ENCODE measurements at places on chromosomes 7 and 10. TPM values are rescaled to one million over a fixed set of nuclear protein-coding genes. Genes with fewer than 3 reads are reported as not detected.

Gene SLC18A3
- total RNA-seq = 0.49 TPM

Gene FOXL3
- not detected for total RNA-seq

Gene TLX1
- not detected for total RNA-seq

Gene C10orf105
- total RNA-seq = 0.49 TPM

Gene UNC5B
- 24.3 TPM for total RNA-seq

- H3K27me3 ChIP-seq = no peaks in the 10 kb centered on the region
- DNase-seq = no peak
- no peak overlapping the region for H3K4me3 ChIP-seq
- no peak overlapping the region for H3K27ac ChIP-seq
Measured at GRCh38 chr7:121006711-121007315, 18.3 kb downstream of the CPED1 start.

DNA sequence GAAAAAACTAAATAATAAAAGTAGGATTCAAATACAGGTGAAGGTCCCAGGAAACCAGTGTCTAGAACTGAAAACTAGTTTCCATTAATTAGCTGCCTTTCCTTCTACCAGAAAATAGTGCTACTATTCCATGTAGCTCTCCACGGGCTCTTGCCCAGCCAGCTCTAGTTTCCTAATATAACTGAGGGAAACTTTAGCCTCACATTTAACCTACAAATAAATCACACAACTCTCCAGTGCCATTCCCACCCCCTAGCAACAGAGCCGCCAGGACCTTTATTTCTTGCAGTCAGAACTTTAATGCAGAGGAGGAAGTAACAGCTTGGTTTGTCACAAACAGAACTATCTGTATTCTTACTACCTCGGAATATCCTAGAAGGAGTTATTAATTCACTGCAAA lies 10.3 kb downstream of the TOMM7 start:
- H3K4me1 ChIP-seq = no peaks in the 10 kb centered on the region
- no peak overlapping the region for H3K27ac ChIP-seq
- no peaks in the 10 kb centered on the region for H3K36me3 ChIP-seq
- no peak for DNase-seq
- no peaks in the 10 kb centered on the region for H3K27me3 ChIP-seq
- no peak overlapping the region for H3K4me3 ChIP-seq

DNA sequence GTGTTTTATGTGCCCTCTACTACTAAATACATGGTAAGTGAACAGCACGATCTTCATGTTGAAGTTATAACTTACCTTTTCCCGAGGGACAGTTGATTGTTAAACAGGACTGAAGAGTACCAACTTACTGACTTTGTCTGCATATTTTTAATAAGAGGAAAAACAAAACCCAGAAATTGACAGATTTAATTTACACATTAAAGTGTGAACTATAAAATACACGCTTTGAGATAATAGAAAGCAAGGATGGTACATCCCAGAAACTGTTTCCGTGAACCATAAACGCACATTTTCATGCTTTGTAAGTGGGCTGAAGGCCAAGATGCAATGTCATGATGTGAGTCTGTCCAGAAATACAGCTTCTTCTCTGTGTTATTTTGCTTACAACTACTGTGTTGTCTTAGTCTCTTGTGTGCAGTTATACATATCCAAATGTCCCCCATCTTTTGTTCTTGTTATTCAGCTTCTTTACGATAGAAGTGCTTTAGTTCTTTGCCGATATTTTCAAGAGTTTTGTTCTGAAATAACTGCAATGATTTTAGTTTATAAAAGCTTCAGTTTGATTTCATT lies 190.1 kb downstream of the MLLT10 start:
- H3K27ac ChIP-seq = no peak overlapping the region
- no peaks in the 10 kb centered on the region for H3K27me3 ChIP-seq
- peaks cover 30% of the 10 kb centered on the region for H3K4me1 ChIP-seq
- no peak overlapping the region for H3K4me3 ChIP-seq

- no peak for DNase-seq
- no peaks in the 10 kb centered on the region for H3K27me3 ChIP-seq
- no peaks in the 10 kb centered on the region for H3K4me1 ChIP-seq
- H3K4me3 ChIP-seq = no peak overlapping the region
- no peaks in the 10 kb centered on the region for H3K36me3 ChIP-seq
- no peak overlapping the region for H3K27ac ChIP-seq
Measured at GRCh38 chr7:12436126-12436525, 32.5 kb upstream of the VWDE start.

GRCh38 chr7:91408388-91409154 lies 144.3 kb downstream of the FZD1 start:
- no peak for DNase-seq
- no peak overlapping the region for H3K27ac ChIP-seq
- no peaks in the 10 kb centered on the region for H3K27me3 ChIP-seq
- no peak overlapping the region for H3K4me3 ChIP-seq
- H3K36me3 ChIP-seq = no peaks in the 10 kb centered on the region

DNA sequence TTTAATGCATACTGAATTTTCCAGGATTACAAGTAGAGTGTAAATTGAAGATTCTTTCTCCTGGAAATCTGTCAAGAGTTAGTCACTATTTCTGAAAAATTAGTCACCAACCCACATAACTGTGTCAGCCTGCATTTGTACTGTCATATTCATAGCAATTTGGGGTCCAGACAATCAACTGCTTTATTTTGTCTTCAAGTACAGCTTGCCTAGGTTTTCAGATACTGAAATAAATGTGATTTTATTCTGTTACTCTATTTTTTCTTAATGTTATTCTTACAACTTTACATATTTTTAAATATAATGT lies 55.1 kb downstream of the CUBN start:
- no peaks in the 10 kb centered on the region for H3K27me3 ChIP-seq
- peaks cover 15% of the 10 kb centered on the region for H3K4me1 ChIP-seq
- DNase-seq = no peak
- no peak overlapping the region for H3K27ac ChIP-seq
- no peak overlapping the region for H3K4me3 ChIP-seq
- H3K36me3 ChIP-seq = no peaks in the 10 kb centered on the region

DNA sequence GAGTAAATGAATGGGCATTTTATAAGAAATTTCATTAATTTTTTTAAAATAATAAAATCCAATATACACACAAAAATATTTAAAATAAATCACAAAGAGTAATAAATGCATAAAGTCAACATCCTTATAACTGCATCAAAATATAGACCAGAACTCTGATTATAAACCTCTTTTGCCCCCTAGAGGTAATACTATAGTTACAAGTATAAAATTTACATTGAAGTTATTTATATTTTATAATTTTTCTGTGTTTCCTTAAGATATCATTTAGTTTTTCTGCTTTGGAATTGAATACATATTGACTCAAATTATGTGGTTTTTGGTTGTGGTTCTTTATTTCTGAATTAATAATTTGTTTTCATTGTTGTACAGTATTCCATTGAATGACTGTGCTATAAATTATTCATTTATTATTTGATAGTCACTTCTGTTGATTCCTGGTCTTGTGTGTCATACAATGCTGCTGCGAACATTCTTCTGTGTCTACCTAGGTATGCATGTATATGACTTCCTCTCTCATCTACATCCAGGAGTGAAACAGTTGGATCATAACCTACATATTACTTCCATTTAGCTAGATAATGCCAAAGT lies 673.6 kb downstream of the IPMK start:
- H3K27ac ChIP-seq = no peak overlapping the region
- H3K4me3 ChIP-seq = no peak overlapping the region
- no peaks in the 10 kb centered on the region for H3K27me3 ChIP-seq
- DNase-seq = no peak
- no peaks in the 10 kb centered on the region for H3K4me1 ChIP-seq

- no peak for DNase-seq
- no peak overlapping the region for H3K4me3 ChIP-seq
- H3K27ac ChIP-seq = no peak overlapping the region
- H3K27me3 ChIP-seq = no peaks in the 10 kb centered on the region
Measured at GRCh38 chr7:44240983-44241510, 40.3 kb downstream of the YKT6 start.

DNA sequence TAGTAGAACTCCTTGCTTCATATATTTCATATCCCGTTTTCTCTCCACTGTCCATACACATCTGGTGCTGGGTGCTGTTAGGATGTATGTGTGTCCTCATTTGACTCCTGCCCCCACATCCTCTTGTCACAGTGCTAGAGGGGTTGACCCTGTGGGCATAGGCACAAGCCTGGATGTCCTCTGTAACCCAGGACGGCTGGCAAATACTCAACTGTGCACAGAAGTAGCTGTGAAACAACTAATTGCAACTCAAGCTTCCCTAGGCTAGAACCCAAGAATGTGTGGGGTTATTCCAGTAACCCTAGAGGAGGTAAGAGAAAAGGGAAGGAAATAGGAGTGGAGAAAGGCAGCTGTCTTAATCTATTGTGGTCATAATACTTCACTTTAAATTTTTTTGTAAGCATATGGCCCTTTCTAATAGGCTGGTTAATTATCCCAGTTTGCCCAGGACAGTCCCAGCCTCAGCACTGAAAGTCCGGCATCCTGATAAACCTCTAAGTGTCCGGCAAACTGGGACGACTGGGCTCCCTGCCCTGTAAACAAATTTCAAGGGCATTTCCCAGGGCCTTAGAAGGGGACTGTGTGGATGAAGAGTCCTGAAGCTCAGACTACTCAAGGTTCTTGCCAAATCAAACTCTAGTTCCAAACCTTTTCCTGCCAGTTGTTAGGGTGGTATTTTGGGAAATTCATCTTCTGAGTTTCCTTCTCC lies 283.2 kb upstream of the CELF2 start:
- H3K4me1 ChIP-seq = no peaks in the 10 kb centered on the region
- no peaks in the 10 kb centered on the region for H3K36me3 ChIP-seq
- DNase-seq = no peak
- no peak overlapping the region for H3K4me3 ChIP-seq
- no peaks in the 10 kb centered on the region for H3K27me3 ChIP-seq
- no peak overlapping the region for H3K27ac ChIP-seq

GRCh38 chr10:32963096-32963495 lies 5.1 kb upstream of the ITGB1 start:
- no peak overlapping the region for H3K4me3 ChIP-seq
- no peaks in the 10 kb centered on the region for H3K36me3 ChIP-seq
- no peak for DNase-seq
- H3K4me1 ChIP-seq = peaks cover 30% of the 10 kb centered on the region
- no peaks in the 10 kb centered on the region for H3K27me3 ChIP-seq
- no peak overlapping the region for H3K27ac ChIP-seq

DNA sequence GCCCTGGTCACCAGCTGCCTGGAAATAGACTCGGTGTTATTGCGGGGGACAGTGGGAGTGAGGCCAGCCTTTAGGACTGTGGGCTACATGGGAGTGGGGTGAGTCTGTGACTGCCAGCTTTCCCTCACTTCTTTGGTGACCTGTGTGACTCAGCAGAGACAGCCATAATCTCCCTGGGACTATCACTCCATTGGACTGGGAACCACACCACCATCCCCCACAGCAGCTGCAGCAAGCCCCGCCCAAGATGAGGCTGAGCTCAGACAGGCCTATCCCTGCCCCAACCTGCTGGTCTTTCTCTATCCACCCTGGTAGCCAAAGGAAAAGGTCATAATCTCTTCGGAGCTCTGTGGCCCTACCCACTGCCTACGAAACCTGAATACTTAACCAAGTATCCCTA lies 263.2 kb downstream of the FZD1 start:
- no peak overlapping the region for H3K4me3 ChIP-seq
- no peaks in the 10 kb centered on the region for H3K36me3 ChIP-seq
- no peaks in the 10 kb centered on the region for H3K4me1 ChIP-seq
- H3K27me3 ChIP-seq = no peaks in the 10 kb centered on the region
- no peak overlapping the region for H3K27ac ChIP-seq
- no peak for DNase-seq

- peaks cover 16% of the 10 kb centered on the region for H3K36me3 ChIP-seq
- H3K4me1 ChIP-seq = peaks cover 34% of the 10 kb centered on the region
- peak overlapping the region; percentile 70 for H3K4me3 ChIP-seq
- H3K27me3 ChIP-seq = no peaks in the 10 kb centered on the region
- no peak for DNase-seq
- peak overlapping the region; percentile 74 for H3K27ac ChIP-seq
Measured at GRCh38 chr7:141737118-141737835, 881 bp upstream of the SSBP1 start.

GRCh38 chr10:46520381-46520780 lies 36.1 kb downstream of the GPRIN2 start:
- no peak overlapping the region for H3K4me3 ChIP-seq
- no peaks in the 10 kb centered on the region for H3K27me3 ChIP-seq
- DNase-seq = no peak
- no peak overlapping the region for H3K27ac ChIP-seq

DNA sequence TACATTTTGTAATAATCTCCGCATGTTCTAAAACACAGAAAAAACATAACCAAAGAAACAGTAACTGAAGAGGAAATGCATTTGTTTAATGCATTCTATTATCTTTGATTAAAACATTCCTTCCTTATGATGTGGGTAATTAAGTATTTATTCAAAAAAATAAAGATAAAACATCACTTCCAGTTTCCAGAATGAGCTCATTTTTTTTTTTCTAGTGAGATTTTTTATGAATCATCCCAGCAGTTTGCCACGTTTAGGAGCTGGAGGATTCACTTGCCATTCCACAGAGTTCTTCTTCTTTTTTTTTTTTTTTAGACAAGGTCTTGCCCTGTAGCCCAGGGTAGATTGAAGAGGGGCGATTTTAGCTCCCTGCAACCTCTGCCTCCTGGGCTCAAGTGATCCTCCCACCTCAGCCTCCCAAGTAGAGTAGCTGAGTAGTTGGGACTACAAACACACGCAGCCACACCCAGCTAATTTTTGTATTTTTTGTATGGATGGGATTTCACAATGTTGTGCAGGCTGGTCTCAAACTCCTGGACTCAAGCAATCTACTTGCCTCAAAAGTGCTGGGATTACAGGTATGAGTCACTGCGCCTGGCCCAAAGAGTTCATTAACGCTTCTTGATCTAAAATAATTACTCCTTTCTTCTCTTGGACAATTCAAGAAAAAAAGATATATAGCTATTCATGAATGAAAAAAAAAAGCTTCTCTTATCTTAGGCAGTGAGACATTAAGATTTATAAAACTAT lies 177.3 kb downstream of the DKK1 start:
- no peaks in the 10 kb centered on the region for H3K36me3 ChIP-seq
- H3K27me3 ChIP-seq = no peaks in the 10 kb centered on the region
- no peak overlapping the region for H3K4me3 ChIP-seq
- no peak for DNase-seq
- no peak overlapping the region for H3K27ac ChIP-seq

- no peaks in the 10 kb centered on the region for H3K27me3 ChIP-seq
- H3K36me3 ChIP-seq = no peaks in the 10 kb centered on the region
- no peaks in the 10 kb centered on the region for H3K4me1 ChIP-seq
- DNase-seq = no peak
Measured at GRCh38 chr7:151721694-151722093, 155.2 kb downstream of the PRKAG2 start.

DNA sequence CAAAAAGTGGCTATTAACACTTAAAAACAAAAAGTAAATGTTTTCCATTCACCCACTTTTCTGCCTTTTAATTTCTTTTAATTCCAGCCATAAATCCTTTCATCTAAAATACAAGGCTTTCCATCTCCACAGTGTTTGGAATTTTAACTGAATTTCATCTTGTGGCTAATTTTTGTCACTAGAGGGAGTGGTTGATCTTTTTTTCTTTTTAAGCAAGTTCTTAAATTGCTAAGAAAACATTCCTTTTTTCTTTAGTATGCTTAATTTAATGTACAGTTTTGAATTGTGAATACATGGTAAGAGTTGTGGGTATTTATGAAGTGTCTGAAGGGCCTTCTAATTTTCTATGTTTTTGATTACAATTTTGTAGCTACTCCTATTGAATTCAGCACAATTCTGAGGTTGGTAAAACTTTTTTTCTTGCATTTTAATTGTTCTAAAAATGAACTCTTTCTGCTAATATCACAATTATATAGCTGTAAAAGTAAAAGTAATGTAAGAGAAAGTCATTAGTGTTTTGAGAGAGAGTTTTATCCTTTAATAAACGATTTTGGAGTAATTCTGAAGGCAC lies 54.9 kb upstream of the ANK3 start:
- DNase-seq = no peak
- H3K36me3 ChIP-seq = no peaks in the 10 kb centered on the region
- no peak overlapping the region for H3K4me3 ChIP-seq
- no peak overlapping the region for H3K27ac ChIP-seq
- no peaks in the 10 kb centered on the region for H3K27me3 ChIP-seq
